Stimulated activated CD4-positive, alpha-beta T cell treated with anti-CD3 and anti-CD28 coated beads, Interleukin-1b, Interleukin-23, amount 100 ng/mL, for 48 hours (primary cell): ENCODE measurements at places on chromosomes 2 and 18.

- DNase-seq = no peak
Observed at GRCh38 chr18:11674119-11674518, 14.9 kb upstream of the GNAL start.

GRCh38 chr18:75073654-75074053 is 135.3 kb downstream of the PTGR3 start:
- no peak for DNase-seq

GRCh38 chr2:174835797-174836255 is 71.6 kb upstream of the CHRNA1 start:
- DNase-seq = peak; percentile 52

DNA sequence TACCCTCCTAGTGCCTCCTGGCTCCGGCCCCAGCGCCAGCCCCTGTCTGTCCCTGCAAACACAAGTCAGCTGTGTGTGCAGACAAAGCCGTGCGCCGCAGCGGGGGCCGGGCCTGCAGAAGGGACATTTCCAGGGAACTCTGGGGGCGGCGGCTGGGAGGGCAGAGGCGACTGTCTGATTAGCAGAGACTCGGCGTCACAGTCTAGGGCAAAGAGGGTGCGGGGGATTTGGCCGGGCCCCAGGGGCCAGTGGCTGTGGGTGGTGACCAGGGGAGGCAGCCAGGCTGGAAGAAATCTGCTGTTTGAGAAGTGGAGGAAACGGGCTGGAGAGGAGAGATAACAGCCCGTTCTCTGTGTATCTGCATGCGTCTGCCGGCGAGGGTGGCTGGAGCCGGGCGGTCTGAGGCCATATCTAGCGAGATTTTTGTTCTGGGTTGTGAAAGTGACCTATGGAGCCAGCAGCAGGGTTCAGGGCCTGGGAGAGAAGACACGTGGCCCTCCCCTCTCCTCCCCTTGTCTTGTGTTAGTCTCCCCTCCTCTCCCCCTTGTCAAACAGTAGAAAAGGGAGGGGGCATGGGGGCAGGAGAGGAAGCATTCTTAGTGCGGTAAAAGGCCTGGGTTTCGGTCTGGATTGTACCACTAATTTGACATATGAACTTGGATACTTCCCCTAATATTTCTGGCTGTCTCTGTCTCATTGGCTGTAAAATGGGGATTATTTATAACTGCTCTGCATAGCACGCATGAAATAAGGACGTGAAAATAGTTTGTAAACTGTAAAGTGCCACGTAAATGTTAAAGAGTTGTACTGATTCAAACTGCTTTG is 169.4 kb downstream of the SMAD7 start:
- DNase-seq = no peak
